ENCODE measurements at places on chromosomes 6 and 20. TPM values are rescaled to one million over a fixed set of nuclear protein-coding genes. Genes with fewer than 3 reads are reported as not detected.

Gene FRS3
- 5.1 TPM for total RNA-seq

Gene GDAP1L1
- 0.38 TPM for total RNA-seq

Gene WFDC11
- total RNA-seq = not detected

- DNase-seq = no peak
These were observed 63.9 kb downstream of the PTPN1 start for GRCh38 chr20:50574108-50574507.

Gene BNIP5
- not detected for total RNA-seq

Gene FERMT1
- total RNA-seq = 1.5 TPM

DNA sequence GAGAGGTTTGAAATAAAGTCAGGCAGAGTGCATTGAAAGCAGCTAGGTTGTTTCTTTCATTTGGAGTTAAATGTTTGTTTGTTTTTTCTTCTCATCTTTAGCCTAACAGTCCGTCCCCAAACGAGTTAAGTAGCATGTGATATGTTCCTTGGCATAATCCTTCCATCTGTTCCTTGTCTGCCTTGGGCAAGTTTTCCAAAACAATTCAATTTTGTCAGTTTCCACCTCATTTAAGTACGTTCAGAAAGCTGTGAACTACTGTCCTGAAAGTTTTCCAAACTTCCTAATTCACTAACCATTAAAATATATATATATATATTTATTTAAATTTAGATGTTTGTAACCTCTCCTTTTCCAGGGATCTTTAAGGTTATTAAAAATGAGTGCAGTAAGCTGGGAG is 61.8 kb upstream of the HDAC2 start:
- DNase-seq = no peak

Gene ACOT8
- 29.4 TPM for total RNA-seq

Gene ETV7
- 0.38 TPM for total RNA-seq

- DNase-seq = no peak
These were observed 187.0 kb downstream of the PLCB1 start for GRCh38 chr20:8318965-8319625.
